Left ventricle myocardium superior (tissue), 1 donor: ENCODE measurements at places on chromosomes 6 and 20. TPM values are rescaled to one million over a fixed set of nuclear protein-coding genes. Genes with fewer than 3 reads are reported as not detected.

The ZC2HC1B gene
- total RNA-seq: not detected

DNA sequence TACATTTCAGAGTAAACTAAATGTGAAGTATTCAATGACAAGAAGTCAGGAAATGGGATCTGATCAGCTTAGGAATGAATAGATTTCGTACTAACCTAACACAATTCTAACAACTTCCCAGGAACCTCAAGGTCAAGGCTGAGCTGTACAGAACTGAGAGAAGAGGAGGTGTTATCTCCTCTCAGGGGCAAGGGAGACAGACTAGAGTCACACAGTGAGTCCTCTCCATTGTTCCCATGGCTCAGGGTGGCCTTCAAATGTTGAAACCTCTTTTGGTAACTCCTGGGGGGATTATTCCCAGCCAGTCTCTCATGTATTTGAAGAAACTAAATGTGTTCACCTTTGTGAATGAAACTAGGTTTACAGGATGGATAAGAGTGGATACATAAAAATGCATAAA lies 27.7 kb downstream of the ELOVL2 start:
- DNase-seq: no peak

The SIRPD gene
- total RNA-seq: not detected

The MUC22 gene
- total RNA-seq: 0.22 TPM

GRCh38 chr20:35663516-35664465 lies 909 bp downstream of the CPNE1 start:
- peak; percentile 40 for DNase-seq

The RBPJL gene
- not detected for total RNA-seq

- DNase-seq: no peak
These were observed 43.1 kb downstream of the MICA start for GRCh38 chr6:31446481-31446880.

The KIFC1 gene
- total RNA-seq: 0.74 TPM

DNA sequence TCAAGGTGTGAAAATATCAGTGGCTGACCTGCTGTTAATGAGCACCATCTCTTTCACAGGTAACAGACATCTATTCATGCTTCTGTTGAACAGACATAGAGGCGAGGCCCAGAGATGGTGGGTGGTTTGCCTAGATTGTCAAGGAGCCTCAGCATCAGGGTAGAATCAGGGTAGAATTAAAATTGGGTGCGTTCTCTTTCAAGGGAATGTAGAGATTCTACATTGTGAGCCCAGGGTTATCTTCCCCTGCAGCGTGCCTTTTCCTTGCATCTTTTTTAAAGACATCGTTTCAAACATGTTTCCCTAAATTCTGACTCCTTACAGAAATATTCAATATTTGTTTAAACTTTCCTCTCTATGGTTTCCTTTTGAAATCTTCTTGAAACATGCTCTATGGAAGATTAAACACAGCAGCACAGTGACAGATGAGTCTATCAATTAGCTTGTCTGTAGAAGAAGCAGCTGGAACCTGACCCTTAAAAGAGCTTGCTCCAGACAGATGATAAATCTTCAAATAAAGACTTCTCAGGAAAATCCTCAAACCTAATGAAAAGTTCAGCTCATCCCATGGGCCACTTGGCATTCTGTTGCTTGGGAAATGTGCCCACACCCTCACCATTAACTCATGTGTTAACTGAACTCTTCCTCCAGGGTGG lies 119.8 kb downstream of the IPCEF1 start:
- no peak for DNase-seq

- no peak for DNase-seq
These were observed 78.3 kb downstream of the ME1 start for GRCh38 chr6:83352424-83353061.

DNA sequence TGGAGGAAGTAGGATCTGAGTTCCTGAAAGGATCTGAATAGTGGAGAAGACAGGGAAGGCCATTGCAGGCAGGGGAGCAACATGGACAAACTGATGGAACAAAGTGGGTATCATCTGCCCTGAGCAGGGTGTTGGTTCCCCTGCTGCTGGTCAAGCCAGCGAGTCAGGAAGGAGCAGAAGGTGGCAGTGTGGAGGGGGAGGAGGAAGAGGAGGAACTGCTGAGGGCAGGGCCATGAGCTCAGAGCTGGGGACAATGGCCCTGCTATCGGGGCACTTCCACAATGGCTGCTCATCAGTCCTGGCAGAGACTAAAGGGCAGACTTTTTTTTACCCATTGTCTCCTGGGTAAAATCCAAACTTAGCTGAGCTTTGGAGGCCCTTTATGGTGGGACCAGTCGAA lies 13.6 kb downstream of the CNBD2 start:
- no peak for DNase-seq

- no peak for DNase-seq
These were observed 105.1 kb downstream of the PHF3 start for GRCh38 chr6:63740709-63741108.

DNA sequence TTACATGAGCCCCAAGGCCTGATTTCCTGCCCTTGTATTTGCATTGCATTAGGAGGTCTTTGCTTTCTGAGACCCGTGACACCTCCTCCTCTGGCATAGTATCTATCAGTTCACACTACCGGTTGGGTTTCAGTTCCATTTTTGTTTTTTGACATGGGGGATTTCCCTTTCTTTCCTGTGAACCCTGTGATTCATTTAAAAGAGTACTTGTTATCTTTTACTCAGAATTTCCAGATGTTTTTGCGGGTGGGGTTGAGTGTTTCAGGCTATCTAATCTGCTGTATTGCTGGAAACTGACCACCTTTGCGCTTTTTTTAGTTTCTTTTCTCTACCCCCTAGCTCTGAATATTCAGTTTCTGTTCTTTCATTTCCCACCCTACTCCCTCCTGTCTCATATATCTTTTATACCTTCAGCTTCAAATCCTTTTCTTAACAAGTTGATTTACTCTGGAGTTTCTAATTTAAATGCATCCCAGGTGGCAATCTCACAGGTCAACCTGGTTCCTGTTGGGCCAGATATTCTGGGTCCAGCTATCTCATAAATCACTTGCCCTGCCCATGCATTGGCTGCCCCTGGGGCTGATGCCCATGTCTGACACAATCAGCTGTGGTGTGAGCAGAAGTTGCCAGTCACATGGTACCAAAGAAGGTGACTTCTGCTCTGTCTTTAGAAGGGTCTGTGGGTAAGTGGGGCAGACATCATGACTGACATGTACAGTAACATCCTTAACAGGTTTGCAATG lies 14.3 kb upstream of the NCOA3 start:
- DNase-seq: no peak

DNA sequence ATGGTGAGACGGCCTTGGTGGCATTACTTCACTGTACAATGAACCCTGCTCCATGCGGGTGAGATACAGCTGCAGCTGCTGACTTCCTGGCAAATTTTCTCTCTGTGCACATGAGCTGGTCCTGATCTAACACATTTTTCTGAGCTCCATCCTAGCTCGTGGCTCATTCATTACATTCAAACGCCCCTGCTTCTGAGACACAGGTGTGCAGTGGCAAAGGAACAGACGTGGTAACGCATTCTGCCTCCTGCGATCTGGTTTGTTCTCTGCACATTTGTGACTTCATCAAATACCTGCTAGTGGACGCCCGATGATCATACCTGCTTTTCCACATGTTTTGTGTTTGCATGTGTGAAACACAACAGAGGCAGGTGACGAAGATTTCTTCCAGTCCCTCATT lies 189.6 kb upstream of the PDE10A start:
- DNase-seq: no peak
